Fibroblast of mammary gland (primary cell): ENCODE measurements at places on chromosomes 6 and 20.

DNA sequence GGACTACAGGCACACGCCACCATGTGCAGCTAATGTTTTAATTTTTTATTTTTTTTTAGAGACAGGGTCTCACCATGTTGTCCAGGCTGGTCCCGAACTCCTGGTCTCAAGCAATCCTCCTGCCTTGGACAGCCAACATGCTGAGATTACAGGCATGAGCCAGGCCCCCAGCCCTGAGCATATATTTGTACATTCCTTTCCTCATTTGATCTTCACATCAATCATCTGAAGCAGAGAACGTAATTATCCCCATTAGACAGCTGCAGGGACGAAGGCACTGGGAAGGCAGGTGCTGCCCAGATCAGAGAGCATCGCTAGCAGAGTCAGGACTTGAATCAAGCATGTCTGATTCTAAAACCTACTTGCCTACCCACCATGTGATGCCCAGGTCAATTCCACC is 41.0 kb upstream of the SIRPA start:
- DNase-seq, result no peak

DNA sequence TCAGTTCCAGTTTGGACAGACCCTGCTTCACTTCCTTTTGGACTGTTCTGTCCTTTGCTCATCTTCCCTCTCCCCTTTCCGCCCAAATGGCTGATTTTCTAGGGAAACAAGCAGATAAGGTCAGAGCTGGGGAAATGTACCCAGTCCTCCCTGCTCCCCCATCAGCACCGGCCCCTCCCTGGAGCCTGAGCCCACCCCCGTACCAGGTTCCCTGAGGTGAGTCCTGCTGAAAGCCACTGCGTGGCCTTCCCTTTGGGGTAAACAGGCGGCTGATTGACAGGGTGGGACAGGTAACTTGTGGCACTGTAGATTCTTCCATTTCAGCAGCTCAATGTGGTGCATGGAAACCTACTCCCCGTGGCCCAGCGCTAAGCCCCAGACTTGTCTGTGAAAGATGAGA is 70.5 kb downstream of the NPEPL1 start:
- DNase-seq, result no peak

GRCh38 chr6:43283905-43284304 is 14.2 kb upstream of the SLC22A7 start:
- no peak for DNase-seq

DNA sequence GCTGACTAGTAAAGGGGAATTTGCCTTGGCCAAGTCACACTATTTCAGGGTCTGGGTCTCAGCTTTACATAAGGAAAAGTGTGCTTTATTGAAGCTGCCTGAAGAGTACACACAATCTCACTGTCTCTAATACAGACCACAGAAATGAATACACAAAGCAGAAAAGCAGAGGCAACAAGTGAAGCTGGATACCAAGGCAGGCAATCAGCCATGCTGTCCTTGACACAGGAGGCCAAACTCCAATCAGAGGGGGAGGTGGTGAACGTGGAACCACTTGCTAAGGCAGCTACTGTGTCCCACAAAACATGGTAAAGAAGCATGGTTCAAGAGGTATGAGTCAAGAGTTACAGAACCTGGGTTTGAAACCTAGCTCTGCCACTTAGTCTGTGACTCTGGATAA is 21.8 kb upstream of the CCND3 start:
- DNase-seq, result no peak

DNA sequence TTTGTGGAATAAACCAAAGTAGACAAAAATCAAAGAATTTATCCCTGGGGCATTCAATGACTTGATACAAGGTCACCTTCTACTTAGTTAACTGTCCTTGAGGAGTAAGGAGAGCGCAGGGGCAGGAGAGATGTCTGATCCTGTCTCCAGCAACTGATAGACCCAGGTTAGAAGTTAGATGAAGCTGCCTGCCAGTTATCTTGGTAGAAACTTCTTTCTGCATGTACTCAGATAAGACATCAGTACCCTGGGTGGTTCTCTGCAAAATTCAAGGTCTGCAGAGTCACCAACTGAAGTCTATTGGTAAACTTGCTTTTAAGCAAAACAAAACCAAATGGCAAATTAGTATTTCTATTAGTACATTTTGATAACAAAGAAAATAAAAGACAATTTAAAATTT is 2.7 kb downstream of the SGK1 start:
- DNase-seq, result no peak

DNA sequence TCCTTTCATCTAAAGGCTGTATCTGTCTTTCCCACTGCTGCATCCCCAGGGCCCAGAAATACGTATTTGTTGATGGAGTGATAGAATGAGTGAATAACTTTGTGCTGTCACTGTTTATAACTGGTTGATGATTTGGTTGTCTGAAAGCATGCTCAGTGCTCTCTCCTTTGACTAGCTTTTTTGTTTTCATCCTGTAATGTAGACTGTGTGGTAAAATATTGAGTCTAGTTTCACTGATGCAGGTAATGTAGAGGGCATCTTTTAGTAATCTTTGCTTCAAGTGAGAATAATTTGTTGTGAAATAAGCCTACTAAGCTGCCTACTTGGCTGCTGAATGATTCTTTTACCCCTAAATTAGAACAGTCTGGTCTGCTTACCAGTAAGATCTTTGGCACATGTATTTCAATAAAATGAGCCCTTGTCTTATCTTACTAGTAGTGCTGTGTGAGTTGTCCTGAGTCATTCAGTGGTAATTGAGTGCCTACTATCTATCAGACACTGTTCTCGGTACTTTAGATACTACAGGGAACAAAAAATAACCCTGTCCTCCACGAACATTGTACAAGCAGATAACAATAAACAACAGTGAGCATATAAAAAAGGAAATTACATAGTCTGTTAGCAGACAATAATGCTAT is 39.9 kb downstream of the MAPK14 start:
- peak; percentile 50 for DNase-seq
